ENCODE measurements at places on chromosomes 4 and X.

DNA sequence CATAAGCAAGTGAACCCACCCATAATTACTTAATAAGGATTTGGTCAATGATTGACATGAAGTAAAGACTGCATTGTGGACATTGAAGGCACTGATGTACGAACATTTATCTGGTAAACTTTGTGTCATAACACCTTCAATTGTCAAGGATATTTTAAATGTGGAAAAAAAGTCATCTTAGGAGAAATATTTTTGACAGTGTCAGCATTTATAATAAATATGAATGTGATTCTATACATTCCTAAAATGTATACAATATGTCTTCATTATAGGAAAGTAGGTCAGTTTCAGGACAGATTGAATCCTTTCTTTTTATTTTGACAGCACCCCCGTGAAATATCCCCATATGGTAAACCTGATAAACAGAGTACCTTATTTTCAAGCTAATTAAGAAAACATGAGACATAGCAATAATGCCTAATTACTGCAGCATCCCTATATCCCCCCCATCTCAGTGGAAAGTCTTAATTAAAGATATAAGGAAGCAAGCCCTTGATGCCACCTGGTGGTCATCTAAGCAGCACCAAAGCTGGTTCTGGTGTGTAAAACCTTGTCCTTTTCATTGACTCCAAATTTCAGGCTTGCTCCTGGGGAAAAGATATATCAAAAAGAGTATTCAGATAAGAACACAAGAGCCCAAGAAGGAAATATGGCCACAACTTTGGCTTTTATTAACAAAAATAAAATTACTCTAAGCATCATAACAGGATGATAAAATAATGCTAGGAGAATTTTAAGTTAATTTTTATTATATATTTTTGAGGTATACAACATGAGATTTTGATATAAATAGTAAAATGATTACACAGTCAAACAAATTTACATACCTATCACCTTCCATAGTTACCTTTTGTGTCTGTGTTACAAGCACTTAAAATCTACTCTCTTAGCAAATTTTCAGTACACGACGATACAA lies 379.7 kb downstream of the TLL1 start:
- ATAC-seq, result peak; percentile 44

DNA sequence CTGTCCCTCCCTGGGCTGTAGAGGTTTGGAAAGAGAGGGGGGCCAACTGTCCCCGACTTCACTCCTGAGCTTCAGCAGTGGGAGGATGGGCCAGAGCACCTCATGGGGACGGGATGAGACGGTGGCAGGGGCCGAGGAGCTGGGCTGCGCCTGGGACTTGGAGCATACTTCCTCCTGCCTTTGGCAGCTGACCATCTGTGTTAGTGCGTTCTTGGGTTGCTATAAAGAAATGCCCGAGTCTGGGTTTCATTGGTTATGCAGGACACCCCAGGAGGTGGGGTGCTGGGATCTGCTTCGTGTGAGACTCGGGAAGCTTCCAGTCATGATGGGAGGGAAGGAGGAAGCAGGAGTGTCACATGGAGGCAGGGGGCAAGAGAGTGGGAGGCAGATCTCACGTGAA lies 7.4 kb downstream of the PSAPL1 start:
- no peak for ATAC-seq

DNA sequence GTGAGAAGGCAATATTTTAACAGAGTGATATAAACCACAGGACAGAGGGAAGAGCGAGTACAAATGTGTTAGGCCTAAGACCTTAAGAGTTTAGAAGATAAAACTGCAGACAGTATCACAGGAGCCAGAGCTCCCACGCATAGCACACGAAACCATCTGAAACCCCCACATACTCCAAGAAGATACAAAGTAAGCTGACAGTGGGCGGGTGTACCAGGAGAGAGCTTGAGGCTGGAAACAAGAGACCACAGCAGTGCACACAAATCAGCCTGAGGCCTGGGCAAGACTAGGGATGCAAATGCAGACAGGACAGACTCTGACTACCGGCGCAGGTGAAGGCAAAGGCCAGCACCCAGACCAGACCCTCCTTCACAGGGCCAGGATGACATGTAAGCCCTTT lies 54.1 kb upstream of the ARHGAP24 start:
- no peak for ATAC-seq

- ATAC-seq, result peak; percentile 85
Measured at GRCh38 chrX:38654302-38654701, 93.0 kb downstream of the TSPAN7 start.

DNA sequence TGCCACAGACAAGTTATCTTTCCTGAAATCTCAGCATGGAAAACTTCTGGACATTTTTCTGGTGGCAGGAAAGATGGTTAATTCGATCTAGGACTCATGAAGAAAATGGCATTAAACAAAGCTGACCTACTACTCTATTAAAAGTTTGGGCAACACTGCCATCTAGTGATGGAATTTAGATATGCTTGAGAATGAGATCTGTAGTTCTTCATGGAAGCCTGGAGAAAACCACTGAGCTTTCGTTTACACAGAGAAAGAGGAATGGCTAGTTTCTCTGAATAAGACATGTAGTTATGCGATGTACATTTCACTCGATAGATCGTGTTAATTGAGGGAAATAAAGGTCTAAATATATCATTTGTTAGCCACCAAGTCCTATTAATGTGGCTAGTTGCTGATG lies 51.7 kb upstream of the CHRDL1 start:
- ATAC-seq, result peak; percentile 95

DNA sequence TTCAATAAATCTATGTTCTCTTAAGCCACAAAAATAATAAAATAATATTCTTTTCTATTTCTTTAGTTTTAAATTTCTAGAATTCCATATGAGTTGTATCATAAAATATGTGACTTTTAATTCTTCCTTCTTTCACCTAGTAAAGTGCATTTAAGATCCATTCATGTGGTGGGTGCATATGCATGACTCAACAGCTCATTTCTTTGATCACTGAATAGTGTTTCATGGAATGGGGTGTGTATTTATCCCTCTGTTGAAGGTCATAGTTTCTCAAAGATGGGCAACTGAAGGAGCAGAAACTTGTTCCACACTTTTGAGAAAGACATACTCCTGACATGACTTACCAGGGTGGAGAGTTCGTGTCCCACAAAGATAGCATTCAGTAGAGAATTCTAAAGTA lies 1230.3 kb upstream of the AGA start:
- ATAC-seq, result no peak

- ATAC-seq, result no peak
Measured at GRCh38 chr4:73487233-73487632, 5.7 kb downstream of the AFM start.

- ATAC-seq, result no peak
Measured at GRCh38 chrX:154827194-154828015, 7.1 kb downstream of the SMIM9 start.

DNA sequence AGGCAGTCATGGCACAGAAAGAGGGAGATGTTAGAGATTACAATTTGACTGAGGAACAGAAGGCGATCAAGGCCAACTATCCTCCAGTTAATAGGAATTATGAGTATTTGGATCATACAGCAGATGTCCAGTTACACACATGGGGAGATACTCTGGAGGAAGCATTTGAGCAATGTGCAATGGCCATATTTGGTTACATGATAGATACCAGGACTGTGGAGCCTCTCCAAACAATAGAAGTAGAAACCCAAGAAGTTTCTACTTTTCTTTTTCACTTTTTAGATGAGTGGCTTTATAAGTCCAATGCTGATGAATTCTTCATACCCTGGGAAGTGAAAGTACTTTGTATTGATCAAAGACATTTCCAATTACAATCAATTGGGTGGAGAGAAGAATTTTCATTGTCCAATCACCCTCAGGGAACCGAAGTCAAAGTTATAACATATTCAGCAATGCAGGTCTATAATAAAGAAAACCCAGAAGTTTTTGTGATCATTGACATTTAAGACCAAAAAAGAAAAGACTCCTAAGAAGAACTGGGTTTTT lies 139.1 kb downstream of the MAB21L2 start:
- ATAC-seq, result no peak

GRCh38 chrX:118780509-118780908 lies 43.1 kb upstream of the ZCCHC12 start:
- ATAC-seq, result no peak

DNA sequence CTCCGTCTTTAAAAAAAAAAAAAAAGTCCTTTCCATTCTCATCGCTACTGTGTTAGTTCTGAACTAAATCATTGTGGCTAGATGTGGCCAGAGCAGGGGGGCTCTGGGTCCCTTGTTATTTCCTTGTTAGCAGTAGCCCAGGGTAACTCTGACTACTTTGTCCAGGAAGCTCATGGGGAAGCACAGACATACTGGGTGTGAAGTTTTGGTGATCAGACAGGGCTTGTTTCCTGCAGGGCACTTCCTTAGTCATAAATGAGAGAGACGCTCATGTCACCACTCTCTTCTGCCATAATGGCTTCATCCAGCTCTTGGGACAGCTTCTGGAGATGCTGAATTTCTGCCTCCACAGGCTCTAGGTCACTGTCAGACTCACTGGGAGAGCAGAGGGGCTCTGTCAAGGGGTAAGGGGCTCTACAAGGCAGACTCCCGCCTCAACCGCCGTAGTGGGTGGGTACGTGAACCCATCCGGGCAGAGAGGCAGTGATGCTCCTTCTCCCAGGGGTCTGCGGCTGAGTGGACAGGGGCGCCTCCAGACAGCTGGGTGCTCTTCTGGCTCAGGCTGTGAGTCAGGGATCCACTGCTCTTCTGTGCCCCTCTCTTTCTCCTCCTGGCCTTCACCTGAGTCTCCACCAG lies 12.9 kb downstream of the STIM2 start:
- ATAC-seq, result no peak

DNA sequence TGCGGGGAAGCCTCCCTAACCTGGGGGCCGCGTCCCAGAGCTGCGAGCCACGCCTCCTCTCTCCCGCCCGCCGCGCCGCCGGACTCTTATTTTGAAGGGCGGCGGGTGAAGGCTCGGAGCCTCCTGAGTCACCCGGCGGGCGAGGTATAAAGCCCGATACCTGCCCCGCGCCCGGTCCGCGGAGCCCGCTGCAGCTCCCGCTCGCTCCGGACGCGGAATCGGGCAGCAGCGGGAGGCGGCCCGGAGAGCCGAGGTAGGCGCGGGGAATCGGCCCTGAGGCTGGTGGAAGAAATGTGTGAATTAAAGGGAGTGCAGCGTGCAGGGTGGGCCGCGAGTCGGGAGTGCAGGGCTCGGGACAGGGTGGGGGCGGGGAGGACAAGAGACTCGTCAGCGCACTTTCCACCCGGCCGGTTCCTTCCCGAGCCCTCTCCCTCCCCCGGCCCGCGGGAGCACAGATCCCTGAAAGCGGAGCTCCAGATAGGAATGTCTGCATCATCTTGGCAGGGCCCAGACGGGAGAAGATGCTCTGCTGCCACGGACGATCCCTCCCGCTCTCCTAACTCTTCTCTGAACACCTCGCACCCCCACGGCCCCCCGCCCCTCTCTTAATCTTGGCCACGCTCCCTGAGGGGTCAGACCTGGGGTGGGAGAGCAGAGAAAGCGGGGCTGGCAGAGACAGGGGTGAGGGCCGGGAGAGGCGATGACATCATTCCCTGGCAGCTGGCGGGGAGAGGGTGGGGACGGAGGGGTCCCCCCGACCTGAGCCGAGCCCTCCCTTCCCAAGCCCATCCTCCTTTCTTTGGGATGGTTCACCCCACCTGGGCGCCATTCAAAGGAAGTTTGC lies 177.9 kb downstream of the CBR4 start:
- peak; percentile 83 for ATAC-seq

DNA sequence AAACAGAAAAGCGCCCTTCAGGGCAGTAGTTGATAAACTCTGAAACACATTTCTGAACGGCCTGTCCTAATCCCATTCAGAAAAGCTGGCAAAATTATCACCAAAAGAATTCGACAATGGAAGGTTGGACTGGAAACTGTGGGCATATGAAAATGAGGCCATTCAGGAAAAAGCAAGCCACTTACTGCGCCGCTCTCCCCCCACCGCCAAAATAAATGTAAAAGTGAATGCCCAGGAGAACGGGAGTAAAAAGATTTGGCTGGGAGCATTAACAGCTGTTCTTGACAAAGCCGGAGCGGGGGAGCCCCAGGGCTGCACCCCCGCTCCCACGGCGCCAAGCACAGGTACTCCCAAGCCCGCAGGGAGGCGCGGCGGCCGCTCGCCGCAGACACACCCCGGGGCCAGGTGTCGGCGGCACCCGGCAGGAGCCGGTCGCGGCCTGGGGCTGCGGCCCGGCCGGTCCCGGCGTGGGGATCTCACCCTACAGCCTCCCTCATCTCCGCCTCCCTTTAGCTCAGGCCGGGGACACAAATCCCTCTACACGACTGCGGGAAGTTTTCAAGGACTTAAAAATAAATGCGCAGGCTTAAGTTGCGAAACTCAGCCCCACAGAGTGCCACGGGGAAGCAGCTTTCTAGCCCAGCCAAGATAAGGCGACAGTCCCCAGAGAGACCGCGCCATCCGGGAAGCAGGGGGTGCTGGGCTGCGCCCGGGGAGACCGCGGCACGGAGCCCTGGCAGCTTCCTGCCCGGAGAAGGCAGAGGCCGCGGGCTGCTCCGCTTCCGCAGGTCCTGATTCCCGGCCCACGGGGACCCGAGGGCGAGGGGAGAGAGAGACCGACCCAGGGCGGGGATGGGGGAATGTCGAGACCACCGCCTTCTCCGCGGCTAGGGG lies 593 bp downstream of the SH3RF1 start:
- peak; percentile 17 for ATAC-seq

- ATAC-seq, result peak; percentile 53
Measured at GRCh38 chr4:106766519-106766918, 269.6 kb downstream of the DKK2 start.

GRCh38 chr4:110515676-110516075 lies 39.7 kb downstream of the ENPEP start:
- peak; percentile 42 for ATAC-seq

GRCh38 chr4:171025776-171026175 lies 787.4 kb upstream of the GALNTL6 start:
- no peak for ATAC-seq

- ATAC-seq, result no peak
Measured at GRCh38 chrX:31147175-31147574, 75.3 kb upstream of the FTHL17 start.

DNA sequence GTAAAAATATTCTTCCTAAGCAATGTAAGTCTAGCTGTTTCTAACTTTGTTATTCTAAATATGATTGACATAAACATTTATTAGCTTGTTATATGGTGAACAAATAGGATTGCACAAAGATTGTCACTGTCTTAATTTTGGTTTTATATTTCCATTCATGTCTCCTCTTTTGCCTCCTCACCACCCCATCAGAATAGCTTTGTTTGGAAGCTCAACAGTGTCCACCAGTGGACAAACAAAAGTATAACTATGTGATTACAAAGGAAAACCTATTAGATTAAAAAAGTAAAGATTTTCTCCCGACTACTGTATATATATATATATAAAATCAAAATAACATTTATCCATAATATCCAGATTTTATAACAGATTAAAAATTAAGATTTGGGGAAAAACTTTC lies 468.2 kb downstream of the ZIC3 start:
- no peak for ATAC-seq

GRCh38 chr4:177632481-177632880 lies 190.2 kb upstream of the AGA start:
- no peak for ATAC-seq

- peak; percentile 30 for ATAC-seq
Measured at GRCh38 chr4:38943343-38943742, 75.7 kb downstream of the FAM114A1 start.

All from SK-N-SH treated with all-trans-retinoic acid at 6 μM for 48 hours (cell line).